CD4-positive, alpha-beta T cell treated with Interleukin-12 subunit alpha and Interleukin-12 subunit beta, for 1 hour (primary cell): ENCODE measurements at places on chromosomes 1 and 21.

DNA sequence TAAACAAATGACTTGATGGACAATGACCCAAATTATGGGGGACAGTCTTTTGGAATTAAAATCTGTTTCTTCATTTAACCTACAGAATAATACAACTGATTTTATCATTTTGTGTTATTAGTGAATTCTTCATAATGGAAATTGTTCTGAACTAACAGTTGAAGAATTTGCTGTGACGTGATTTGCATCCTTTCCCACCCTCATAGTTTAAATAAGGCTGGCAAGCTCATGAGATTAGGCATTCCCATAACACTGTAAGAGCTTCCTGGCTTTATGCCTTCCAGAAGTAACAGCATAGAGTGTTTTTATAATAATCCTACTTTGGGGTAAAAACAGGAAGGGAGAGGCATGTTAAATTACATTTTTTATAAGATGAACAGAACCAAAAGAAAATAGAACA lies 95.7 kb downstream of the ATP6V1G3 start:
- DNase-seq, result no peak

DNA sequence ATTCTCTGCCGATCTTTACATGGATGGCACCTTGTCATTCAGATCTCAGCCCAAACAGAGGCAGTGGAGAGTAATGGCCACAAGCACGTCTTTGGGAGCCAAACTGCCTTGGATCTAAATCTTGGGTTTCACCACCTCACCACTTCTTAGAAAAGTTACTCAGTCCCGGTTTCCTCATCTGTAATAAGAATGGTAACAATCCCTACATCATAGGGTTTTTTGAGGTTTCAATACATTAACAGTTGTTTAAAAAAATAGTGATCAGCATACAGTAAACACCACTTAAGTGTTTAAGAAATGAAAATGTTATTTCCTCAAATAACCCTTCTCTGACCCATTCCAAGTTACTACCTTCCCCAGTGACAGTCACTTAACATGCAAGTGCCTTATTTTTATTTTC lies 38.5 kb upstream of the KCNA3 start:
- DNase-seq, result no peak

- DNase-seq, result peak; percentile 96
Observed at GRCh38 chr1:9588551-9589143, at the start of gene TMEM201. TSS of gene TMEM201 (plus strand) at chr1:9588911. CDS start at chr1:9588931, 20 bp downstream.

DNA sequence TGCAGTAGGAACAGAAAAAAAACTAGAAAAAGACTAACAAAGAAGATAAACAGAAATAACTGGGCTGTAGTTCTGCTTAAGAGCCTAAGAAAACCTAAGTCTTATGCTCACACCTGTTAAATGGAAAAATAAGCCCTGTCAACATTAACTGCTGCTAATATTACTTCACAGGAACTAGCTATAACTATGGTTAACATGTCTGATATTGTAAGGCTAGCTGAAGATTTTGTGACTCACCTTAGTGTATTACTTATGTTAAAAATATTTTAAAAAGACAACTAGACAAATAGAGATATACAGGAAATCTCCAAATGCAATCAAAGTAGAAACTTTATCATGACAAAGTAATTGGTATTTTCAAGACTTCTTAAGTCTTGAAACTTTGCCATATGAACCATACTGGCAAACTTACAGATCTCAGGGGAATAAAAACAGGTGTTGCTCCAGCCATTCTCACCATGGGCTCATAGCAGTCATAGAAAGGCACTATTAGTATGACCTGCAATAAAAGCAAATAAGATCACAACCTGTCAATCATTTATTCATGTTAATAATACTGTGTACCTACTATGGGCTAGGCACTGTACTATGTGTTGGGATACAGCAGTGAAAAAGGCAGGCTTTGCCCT lies 30.7 kb downstream of the KYAT3 start:
- no peak for DNase-seq

GRCh38 chr1:174815036-174815435 lies 184.7 kb upstream of the CACYBP start:
- DNase-seq, result no peak

- DNase-seq, result no peak
Observed at GRCh38 chr1:19366599-19367536, 54.7 kb downstream of the SLC66A1 start.

GRCh38 chr1:28835237-28835650 lies 23.3 kb downstream of the OPRD1 start:
- no peak for DNase-seq

DNA sequence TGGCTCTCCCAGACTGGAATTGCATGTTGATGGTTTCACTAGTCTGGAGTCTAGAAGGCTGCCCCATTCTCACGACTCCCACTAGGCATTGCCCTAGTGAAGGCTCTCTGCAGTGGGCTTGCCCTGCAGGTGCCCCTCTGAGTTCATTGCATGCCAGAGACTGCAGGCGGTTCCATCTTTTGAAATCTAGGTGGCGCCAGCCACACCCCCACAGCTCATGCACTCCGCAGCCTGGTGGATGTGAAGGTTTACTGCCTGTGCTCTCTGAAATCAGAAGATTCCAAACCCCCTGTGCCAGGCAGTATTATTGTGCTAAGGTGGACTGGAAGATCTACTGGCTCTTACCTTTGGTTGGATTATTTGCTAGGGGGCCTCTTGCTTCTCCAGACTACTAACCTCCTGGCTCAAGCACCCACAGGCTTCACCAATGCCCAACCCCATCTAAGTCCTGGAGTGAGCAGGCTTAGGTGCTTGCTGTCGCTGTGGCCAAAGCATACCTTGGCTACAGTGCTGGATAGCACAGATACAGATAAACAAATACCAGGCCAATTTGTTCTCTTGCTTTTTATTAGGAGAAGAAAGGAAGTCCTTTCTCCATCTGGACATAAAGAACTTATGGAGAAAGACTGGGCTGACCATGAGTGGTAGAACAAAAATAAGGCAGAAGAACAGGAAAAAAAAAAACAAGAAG lies 83.5 kb upstream of the SIM2 start:
- no peak for DNase-seq

DNA sequence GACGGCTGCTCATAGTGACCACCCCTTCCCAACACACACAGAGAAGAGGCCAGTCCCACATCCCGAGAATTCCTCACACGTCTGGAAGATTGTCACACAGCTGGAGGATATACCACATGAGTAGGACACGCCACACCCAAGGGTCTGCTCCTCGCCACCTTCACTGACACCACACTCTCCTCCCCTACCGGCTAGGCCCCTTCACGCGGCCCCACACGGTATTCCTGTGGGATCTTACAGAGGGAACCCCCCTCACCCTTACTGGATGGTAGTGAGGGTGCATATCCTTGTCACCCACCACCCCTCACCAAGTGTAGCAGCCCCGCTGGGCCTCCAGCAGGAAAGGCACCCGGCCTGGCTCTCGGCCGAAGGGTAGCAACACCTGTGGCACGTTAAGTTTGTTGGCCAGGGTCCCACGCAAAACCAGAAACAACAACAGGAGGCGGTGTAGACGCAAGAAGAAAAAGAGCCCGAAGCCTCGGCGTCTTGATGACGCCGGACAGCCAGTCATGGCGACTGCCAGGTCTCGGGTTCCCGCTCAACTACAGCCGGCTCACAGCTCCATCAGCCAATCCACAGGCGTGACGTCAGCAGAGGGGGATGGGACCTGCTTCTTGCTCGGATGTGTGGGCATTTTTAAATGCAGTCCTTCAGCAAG lies at the start of gene NUP210L:
TSS of gene NUP210L (minus strand) at position 540 of the 658 bp plus-strand sequence.
- DNase-seq, result no peak

- peak; percentile 36 for DNase-seq
Observed at GRCh38 chr1:83583351-83584014, 415.4 kb downstream of the TTLL7 start.

GRCh38 chr1:62228136-62228882 lies 33.7 kb downstream of the L1TD1 start:
- DNase-seq, result no peak

- DNase-seq, result no peak
Observed at GRCh38 chr1:37073854-37074379, 39.6 kb upstream of the GRIK3 start.

- DNase-seq, result no peak
Observed at GRCh38 chr1:118988186-118989005, at the start of gene TBX15. TSS of gene TBX15 (minus strand) at chr1:118988343. CDS start at chr1:118987795, 548 bp downstream.

- no peak for DNase-seq
Observed at GRCh38 chr1:96365076-96365475, 356.5 kb upstream of the PTBP2 start.

- no peak for DNase-seq
Observed at GRCh38 chr1:221025956-221026355, 146.7 kb downstream of the HLX start.

DNA sequence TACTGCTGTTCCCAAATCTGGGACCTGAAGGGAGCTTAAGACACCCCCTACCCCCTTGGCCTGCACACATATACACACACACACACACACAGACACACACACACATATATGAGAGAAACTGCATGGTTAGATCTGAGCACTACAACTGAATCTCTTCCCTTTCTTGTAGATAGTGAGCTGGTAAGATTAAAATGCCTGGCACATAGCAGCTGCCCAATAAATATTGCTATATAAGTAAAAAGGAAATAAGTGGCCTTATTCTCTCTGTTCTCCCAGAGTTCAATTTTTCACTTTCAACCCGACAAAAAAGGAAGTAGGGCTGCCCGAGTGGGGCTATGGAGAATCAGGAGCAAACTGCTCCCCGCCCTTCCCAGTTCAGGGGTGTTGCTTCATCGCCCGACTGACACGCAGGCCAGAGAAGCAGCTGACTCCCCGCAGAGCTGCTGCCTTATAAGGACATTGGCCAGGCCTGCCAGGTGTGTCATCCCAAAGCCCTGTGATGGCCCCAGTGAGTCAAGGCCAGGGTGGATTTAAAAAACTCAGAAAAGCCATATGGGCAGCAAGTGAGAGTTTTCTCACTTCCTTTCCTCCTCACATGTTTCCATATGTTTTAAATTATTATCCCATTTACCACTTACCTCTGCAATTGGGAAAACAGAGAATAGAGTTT lies 106.5 kb upstream of the SLC44A3 start:
- peak; percentile 26 for DNase-seq

- DNase-seq, result no peak
Observed at GRCh38 chr1:47805018-47805417, 192.2 kb downstream of the TRABD2B start.

- DNase-seq, result no peak
Observed at GRCh38 chr1:165912638-165913037, 85.2 kb downstream of the UCK2 start.

- no peak for DNase-seq
Observed at GRCh38 chr1:213397638-213398037, 346.6 kb downstream of the RPS6KC1 start.

GRCh38 chr1:16921391-16922185 lies at the start of gene CROCC:
TSS of gene CROCC (plus strand) at chr1:16921931. CDS start at chr1:16922019, 88 bp downstream.
- DNase-seq, result peak; percentile 34

DNA sequence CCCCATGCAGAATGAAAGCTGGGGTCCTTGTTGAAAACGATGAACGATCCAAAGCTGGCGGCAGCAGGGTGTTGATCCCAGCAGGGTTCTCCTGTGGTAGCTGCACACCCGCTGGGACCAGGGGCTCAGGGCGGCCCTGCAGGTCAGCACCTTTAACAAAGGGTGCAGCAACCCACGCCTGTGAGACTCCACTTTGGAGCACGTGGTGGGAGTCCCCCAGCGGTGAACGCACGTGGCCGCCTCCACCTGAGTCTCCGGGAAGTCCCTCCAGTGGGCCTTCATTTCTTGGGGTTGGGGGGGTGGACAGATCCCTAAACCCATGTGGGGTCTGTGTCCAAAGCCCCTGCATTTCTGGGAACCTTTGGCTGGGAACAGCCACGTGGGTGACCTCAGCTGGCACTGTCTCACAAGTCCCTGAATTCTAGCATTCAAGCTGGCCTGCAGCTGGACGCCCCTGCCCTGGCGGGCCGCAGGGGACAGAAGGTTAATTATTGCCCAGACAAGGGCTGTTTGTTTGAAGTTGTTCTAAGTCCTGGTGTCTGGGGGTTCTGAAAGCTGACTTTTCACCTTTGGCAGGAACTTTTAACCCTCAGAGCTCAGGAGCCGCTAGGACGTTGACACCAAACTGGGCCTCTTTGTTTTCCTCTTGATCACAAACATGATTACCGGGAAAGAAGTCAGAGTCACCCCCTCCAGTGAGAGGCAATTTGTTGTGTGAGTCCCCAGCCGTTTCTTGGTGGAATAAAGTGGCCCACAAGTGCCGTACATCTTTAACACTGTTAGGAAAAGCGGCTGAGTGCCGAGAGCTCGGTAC lies 64.5 kb downstream of the COL18A1 start:
- no peak for DNase-seq

- no peak for DNase-seq
Observed at GRCh38 chr1:35915693-35916092, 15.2 kb upstream of the AGO3 start.

DNA sequence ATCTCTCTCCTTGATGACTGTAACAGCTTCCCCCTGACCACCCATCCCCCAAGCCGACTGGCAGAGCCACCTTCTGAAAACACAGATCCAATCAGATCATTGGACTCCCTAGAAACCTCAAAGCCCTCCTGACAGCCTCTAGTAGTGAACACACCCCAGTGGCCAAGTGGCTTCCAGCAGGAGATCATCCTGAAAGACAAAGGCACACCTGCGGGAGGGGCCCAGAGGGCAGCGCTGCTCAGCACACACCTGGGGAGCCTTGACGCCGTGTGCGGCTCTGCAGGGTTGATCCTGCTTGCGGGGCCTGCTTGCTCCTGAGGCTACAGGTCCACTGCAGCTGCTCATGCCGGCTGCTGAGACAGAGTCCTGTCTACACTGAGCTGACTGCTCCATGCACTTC lies 41.5 kb downstream of the SLC66A1 start:
- no peak for DNase-seq

DNA sequence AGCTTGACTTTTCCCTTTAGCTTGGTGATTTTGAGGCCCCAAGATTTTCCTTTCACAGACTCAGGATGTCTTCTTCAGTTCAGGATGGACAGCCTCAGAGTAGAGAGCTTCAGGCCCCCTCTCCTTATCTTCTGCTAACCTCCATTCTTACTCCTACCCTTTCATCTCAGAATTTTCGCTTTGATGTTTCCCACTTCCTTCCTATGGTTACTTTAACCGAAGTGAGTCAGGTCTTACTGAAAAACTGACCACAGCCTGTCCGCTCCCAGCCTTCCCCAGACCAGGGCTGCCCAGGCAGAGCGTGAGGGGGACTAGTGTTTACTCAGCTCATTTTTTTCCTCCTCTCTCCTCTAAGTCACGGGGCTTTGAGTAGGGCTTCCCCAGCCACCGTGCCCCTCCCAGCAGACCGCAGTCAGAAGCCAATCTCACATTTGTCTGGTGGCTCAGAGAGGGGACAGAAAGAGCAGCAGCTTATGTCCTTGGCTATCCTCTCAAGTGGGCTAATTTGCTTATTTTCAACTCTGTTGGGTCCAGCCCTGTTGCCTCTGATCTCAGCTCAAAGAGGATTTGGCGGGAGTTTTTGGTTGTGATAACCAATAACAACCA lies 4.2 kb upstream of the IL19 start:
- DNase-seq, result peak; percentile 70

- no peak for DNase-seq
Observed at GRCh38 chr21:46606427-46606813, 1.5 kb upstream of the S100B start.

DNA sequence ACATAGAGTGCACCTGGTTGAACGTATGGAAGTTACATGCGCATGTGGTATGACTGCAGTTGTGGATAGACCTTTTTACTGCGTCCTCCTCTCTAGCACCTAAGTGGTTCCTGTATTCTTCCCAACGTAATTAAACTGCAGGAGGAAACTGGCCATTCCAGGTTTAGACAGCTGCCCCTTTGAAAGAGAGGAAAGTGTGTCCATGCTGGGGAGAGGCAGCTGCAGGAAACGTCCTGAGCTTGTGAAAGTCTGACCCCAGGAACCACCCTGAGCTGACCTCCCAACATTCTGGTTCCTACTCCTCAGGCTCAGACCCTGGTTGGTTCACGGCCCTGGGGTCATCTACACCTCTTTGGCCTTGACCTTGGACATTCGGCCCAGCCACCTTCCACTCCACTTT lies 309.3 kb downstream of the DISC1 start:
- no peak for DNase-seq

GRCh38 chr1:226473325-226473724 lies 65.4 kb upstream of the PARP1 start:
- DNase-seq, result no peak
